ENCODE measurements at places on chromosomes 1 and 21.

- DNase-seq = no peak
Measured at GRCh38 chr1:41711581-41711980, 207.1 kb downstream of the HIVEP3 start.

DNA sequence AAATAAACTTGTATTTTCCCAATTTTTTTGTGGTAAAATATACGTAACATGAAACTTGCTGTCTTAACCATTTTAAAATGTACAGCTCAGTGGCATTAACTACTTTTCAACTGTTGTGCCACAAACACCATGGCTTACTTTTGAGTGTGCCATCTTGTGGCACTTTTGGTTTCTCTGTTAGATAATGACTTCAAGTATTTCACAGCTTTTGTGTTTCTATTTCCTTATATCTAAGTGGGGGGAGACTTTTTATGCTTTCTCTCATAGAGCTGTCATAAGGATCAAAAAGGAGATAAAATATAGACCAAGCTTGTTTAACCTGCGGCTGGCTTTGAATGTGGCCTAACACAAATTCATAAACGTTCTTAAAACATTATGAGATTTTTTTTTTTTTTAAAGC, 44.3 kb downstream of the CDC14A start:
- no peak for DNase-seq

GRCh38 chr1:81802707-81803430, 2.1 kb downstream of the ADGRL2 start:
- DNase-seq = no peak

- no peak for DNase-seq
Measured at GRCh38 chr1:3998086-3998485, 98.0 kb upstream of the C1orf174 start.

GRCh38 chr1:21165076-21165475, 11.6 kb downstream of the EIF4G3 start:
- no peak for DNase-seq

GRCh38 chr1:203124546-203125317, 2.8 kb upstream of the ADORA1 start:
- no peak for DNase-seq

GRCh38 chr1:150622303-150622975, 7.0 kb downstream of the ENSA start:
- no peak for DNase-seq

- DNase-seq = no peak
Measured at GRCh38 chr1:246304484-246305259, 202.4 kb downstream of the SMYD3 start.

DNA sequence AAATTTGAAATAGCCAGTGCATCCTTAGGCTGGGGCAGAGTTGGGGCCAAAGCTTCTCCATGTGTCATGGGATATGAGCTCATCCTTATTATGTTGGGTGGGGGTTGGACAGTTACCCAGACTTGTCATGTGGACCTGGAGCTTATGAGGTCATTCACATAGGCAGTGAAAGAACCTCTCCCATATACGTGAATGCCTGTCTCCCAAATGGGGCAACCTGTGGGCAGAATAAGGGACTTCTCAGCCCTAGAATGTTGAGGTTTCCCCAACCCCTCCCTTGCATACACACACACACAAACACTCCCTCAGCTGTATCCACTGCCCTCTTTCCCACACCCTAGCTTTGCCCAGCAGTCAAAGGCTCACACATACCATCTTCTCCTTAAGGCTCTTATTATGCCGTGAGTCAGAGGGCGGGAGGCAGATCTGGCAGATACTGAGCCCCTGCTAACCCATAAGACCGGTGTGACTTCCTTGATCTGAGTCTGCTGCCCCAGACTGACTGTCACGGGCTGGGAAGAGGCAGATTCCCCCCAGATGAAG, 2.3 kb upstream of the IVL start:
- no peak for DNase-seq

- DNase-seq = no peak
Measured at GRCh38 chr21:34559089-34559631, 47.1 kb upstream of the KCNE1 start.

DNA sequence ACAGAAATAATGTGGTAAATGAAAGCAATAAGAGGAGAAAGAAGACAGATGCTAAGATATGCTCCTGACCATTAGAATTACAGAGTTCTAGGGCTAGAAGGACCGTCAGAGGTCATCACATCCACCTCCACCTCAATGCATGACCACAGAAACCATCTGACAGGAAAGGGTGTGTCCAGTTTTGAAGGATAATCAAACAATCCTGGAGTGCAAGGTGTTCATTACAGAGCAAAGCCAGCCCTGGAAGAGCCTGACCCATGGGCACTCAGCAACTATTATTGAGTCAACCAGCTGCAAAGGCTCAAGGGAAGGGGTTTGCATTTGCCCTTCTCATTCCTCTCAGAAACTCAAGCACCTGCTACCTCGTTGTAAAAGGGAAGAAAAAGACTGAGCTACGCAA, 46.4 kb downstream of the TOR1AIP2 start:
- no peak for DNase-seq

- no peak for DNase-seq
Measured at GRCh38 chr1:18746981-18747380, 112.5 kb downstream of the TAS1R2 start.

DNA sequence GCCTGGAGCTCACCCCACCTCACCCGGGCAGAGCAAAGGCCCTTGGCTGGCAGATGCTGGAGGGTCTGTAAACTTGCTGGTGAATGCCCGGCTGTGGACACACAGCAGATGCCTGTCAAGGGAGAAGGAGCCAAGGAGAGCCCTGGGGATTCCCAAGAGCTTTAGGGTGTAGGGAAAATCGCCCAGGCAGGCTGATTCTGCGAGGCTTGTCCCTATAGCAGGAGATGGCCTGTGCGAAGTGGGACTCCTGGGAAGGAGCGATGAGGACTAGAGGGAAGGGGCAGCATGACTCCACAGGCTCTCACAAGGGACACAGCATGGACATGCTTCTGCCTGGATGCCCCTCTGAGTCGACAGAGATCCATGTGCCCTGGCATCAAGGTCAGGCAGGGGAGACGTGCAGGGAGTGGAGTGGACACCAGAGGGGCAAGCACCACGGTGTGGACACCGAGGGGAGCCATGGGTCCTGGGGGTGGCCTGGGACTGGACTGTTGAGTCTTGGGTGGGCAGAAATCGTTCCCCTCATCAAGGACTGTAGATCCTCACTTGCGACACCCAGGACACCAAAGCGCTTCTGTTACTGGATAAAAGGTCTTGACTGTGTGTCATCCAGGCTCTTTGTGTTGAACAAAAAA, 71.4 kb upstream of the ABCG1 start:
- DNase-seq = no peak

DNA sequence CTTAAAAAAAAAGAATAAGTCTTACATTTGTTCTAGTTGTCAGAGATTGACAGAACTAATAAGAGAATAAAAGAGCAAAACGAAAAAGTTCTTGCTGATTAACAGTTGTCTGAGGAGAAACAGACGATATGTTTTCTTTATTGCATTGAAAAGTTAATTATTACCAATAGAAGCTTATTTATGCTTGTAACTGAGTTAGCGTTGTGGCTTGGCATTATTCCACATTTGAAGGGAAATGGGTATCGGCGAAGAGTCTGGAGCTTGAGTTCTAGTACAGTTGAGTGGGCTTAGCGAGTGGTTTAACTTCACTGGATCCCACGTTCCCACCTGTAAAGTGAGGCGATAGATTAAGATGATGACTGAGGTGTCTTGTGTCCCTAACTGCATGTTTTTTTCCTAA, 109.0 kb downstream of the SDCCAG8 start:
- no peak for DNase-seq

DNA sequence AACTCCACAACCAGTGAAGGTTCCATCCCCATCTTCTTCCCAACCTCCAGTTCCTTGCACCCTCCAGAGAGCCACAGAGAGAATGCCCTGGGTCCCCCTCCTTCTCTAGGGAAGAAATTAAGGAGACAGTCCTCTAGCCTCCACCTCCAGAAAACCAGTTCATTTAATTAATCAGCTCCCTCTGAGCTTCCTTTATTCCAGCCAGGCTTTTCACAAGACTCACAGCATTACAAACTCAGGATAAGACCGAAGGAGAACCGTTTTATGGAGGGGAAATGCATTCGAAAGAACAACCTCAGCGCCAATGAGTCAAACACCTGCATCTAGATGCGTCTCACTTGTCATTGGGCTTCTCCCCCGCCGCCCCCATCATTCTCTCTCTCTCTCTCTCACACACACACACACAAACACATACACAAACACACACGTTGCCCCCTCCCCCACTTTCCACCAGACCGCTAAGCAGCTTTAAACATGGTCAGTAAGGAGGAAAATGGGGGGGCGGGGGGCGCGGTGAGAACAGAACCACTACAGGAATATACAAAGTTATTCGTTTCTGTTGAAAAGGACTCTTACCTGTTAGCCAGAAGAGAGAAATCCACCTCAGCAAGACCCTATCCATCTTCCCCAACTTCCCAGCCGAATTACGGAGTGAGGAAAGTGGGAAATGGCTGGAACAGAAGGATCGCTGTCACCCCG, 544 bp downstream of the ILDR2 start:
- peak; percentile 62 for DNase-seq

DNA sequence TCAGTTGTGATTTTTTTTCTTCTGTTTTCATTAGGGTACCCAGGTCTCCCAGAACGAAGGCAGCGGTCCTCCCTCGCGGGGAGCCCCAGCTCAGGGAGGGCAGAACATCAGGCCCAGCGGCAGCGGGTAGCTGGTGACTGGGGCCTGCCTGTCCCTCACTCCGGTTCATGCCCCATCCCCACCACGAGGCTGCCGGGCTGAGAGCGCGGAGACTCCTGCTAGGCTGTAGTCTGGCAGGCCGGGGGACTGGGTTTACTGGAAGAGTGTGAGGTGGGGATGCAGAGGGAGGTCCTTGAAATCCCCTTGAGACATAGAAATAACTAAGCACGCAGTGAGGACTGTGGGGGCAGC, 10.5 kb downstream of the BRINP2 start:
- no peak for DNase-seq

GRCh38 chr1:2381741-2382620, 9.4 kb downstream of the MORN1 start:
- DNase-seq = peak; percentile 84

- DNase-seq = no peak
Measured at GRCh38 chr1:40905061-40905460, 42.9 kb upstream of the CITED4 start.

DNA sequence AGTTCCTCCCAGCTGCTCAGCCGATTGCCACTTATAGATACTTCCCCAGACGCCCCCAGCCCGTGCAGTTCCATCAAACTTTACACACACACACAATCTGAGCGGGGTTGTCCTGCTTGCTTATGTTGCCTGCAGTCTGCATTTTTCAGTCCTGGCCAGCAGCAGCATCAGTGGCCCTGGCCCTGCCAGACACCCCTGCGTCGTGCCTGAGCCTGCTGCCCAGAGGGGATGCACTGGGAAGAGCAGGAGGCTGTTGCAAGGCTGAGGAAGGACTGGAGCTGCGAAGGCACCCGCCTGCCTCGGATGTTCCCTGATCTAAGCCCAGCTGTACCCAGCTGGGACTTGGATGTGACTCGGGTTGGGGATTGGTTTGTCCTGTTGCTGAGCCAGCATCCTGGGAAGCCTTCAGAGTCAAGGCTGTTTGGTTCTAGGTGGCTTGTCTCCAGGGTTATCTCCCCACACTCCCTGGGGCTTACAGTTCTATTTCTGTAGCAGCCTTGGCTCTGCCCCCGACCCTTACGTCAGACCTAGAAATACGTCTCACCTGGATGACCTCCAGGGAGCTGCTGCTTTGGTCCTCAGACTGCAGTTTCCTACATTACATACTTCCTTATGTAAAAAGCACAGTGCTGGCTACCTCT, 42.3 kb downstream of the MAN1C1 start:
- no peak for DNase-seq

GRCh38 chr1:197776351-197777105, 1.2 kb upstream of the DENND1B start:
- DNase-seq = peak; percentile 47

GRCh38 chr1:218499011-218499691, 154.0 kb downstream of the TGFB2 start:
- no peak for DNase-seq

DNA sequence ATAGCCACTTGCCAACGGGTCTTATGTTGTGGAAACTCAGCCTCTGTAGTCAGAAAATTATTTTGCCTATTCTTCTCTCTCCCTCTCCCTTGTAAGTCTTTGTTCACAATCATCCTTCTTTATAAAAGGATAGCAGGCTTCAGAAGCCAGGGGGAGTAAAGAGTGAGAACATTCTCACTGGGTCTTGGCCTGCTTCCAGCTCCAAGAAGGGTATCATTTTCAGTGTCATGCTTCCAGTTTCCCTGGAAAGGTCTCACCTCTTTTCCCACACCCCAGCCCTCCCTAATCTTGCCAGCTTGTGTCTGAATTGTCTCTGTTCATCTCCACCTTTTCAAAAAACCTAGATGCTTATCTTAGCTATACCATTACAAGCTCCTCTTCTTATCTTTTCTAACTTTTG, 346.2 kb upstream of the LRRC7 start:
- no peak for DNase-seq
